ENCODE measurements at places on chromosomes 13 and 19.
A peak's percentile ranks its signal among the peaks of the same experiment; 100 is the strongest.

DNA sequence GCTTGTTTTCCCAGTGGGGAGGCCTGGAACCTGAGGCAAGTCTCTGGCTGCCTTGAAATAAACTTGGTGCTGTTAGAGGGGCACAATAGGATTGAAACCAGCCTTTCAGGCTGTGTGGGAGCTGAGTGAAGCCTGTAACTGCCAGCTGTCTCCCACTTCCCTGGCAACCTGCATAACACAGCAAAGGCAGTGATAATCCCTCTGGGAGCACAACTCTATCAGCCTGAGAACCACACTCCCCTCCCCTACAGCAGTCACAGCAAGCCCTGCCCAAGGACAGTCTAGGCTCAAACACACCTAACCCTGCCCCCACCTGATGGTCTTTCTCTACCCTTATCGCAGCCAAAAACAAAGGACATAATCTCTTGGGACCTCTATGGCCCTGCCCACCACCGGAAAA is 683.8 kb upstream of the ATXN8OS start:
- DNase-seq, result no peak

- DNase-seq, result no peak
Measured at GRCh38 chr19:45118106-45118505, 25.1 kb downstream of the PPP1R37 start.

- DNase-seq, result no peak
Measured at GRCh38 chr19:10001899-10002298, 8.4 kb downstream of the COL5A3 start.

- DNase-seq, result no peak
Measured at GRCh38 chr19:1154731-1155351, 19.2 kb downstream of the SBNO2 start.

DNA sequence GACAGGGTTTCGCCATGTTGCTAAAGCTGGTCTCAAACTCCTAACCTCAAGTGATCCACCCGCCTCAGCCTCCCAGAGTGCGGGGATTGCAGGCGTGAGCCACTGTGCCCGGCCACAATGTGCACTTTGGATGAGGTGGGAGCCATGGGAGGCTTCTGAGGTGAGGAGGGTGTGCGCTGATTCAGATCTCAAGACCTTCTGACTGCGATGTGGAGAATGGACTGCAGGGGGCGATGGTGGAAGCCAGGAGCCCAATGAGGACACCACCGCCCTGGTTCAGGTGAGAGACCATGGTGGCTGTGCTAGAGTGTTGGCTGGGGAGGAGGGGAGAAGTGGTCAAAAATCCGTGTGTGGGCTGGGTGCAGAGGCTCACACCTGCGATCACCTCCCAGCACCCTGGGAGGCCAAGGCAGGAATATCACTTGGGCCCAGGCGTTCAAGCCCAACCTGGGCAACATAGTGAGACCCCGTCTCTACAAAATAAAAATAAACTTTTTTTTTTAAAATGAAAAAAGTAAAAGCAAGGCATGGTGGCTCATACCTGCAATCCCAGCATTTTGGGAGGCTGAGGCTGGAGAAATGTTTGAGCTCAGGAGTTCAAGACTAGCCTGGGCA is 5.6 kb downstream of the INAFM1 start:
- no peak for DNase-seq

DNA sequence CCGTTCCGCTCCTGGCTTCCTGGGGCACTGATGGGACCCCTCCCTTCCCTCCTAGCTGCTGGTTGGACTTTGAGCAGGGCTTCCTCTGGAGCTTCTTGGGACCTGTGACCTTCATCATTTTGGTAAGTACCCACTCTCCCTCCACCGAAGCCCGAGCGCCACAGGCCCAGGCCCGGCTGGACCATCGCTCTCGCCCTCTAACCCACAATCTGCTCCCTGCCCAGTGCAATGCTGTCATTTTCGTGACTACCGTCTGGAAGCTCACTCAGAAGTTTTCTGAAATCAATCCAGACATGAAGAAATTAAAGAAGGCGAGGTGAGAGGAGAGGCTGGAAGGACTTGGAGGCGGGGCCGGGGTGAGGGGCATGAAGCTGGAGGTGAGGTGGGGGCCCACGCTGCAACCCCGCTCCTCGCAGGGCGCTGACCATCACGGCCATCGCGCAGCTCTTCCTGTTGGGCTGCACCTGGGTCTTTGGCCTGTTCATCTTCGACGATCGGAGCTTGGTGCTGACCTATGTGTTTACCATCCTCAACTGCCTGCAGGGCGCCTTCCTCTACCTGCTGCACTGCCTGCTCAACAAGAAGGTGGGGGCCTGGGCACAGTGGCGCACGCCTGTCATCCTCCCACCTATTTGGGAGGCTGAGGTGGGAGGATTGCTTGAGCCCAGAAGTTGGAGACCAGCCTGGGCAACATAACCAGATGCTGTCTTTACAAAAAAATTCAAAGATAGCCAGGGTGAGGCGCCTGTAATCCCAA is 12.3 kb downstream of the DDX39A start:
- no peak for DNase-seq

DNA sequence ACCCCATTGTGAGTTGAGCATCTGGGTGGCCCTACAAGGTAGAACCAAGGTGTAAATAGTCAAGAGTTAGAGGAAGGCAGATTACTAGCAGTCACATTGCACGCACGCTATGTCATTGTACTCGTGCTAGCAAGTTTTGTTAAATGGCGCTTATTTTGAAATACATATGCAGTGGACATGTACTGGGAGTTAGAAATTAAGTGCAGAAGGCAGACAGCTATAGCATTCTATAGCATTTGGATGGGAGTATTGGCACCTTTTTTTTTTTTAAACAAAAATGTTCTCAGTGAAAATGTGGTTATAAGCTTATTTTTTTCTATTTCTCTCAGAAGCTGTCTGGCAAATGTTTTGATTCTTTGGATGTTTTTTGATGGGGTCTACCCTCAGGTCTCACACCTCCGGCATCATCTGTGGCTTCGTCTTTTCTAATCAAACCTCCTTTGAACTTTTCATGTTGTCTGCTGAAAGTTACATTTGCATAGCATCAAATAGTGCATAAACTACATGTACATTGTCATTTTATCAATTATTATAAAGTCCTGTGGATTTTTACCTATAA is 68.1 kb downstream of the ARHGEF7 start:
- no peak for DNase-seq

DNA sequence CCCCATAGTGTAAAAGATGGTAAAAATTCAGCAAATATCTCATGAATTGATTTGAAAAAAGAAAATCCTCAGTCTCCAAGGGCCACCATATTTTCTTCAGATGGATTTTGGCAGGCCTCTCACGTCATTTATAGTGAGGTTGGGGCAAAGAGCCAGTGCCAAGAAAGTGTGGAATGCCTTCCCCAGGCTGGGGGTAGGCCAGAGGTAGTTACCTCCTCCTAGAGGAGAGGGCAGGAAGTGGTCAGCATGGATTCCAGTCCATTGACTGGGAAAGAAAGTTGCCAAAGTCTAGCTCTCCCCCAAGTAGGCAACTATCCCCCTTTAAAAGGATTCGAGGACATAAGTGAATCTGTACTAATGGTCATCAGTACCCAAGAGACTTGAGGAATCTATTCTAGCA is 68.4 kb upstream of the KCTD4 start:
- DNase-seq, result no peak

DNA sequence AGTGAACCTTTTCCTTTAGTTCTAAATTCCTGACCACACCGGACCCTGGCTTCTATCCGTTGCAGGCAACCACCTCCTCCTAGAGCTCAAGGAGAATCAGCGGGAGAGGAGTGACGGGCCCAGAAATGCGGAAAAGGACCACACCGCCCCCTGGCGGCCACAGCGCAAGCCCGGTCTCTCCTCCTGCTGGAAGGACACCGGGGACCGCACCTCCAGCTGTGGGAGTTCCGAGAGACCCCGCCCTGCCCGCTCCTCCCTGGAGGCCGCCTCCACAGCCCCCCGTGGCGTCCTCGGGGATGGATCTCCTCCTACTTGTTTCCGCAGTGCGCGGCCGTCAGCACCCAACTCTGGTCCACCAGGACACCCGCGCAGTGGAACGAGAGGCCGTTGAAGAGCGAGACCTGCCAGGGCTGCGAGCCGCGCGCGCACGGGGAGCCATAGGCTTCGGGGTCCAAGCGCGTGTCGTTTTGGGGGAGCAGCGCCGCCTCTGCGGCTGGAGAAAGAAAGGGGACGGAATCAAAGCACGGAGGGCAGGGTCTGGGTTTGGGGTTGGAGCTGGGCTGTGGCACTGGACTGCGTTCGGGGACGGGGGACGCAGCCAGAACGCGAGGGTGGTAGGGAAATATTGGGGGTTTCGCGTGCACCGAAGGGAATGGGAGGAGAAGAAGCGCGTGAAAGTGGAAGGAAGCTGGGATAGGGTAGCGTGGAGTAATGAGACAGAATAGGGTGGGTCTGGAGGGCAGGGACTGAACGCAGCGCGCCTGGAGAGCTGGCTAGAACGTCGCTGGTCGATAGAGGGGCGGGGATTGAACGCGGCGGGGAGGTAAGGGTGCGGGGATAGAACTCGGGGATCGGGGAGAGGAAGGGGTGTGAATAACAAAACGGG is 2.5 kb downstream of the KLK10 start:
- DNase-seq, result peak; percentile 74

DNA sequence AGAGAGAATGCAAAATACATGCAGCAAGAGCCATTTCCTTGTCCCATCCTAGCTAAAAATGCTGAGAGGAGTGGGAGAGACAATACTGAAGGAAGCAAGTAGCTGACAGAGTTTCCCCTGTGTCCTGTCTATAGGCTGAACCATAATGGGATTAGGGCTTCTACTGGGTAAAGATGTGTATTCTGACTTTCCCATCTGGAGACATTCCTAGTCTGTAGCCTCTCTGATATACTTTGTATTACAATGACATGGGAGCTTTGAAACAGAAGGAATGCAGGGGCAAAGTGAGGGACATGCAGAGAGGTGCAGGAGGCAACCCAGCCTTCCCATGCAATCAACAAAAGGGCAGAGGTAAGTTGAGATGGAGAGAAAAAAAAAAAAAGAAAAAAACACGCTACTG is 10.5 kb upstream of the GPC6 start:
- no peak for DNase-seq

- no peak for DNase-seq
Measured at GRCh38 chr13:91141543-91142061, 205.9 kb upstream of the MIR17HG start.

- DNase-seq, result no peak
Measured at GRCh38 chr13:112073245-112074138, 6.5 kb downstream of the SOX1 start.

DNA sequence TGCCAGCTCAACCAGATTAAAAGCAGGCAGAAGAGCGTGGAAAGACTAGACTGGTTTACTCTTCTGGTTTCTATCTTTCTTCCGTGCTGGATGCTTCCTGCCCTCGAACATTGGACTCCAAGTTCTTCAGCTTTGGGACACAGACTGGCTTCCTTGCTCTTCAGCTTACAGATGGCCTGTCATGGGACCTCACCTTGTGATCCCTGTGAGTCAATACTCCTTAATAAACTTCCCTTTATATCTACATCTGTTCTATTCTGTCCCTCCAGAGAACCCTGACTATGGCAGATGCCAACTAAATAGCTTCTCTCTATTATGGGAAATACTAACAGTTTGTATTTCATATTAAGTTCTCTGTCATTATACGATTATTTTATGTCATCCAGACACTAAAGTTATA is 609.1 kb downstream of the LMO7 start:
- DNase-seq, result no peak

DNA sequence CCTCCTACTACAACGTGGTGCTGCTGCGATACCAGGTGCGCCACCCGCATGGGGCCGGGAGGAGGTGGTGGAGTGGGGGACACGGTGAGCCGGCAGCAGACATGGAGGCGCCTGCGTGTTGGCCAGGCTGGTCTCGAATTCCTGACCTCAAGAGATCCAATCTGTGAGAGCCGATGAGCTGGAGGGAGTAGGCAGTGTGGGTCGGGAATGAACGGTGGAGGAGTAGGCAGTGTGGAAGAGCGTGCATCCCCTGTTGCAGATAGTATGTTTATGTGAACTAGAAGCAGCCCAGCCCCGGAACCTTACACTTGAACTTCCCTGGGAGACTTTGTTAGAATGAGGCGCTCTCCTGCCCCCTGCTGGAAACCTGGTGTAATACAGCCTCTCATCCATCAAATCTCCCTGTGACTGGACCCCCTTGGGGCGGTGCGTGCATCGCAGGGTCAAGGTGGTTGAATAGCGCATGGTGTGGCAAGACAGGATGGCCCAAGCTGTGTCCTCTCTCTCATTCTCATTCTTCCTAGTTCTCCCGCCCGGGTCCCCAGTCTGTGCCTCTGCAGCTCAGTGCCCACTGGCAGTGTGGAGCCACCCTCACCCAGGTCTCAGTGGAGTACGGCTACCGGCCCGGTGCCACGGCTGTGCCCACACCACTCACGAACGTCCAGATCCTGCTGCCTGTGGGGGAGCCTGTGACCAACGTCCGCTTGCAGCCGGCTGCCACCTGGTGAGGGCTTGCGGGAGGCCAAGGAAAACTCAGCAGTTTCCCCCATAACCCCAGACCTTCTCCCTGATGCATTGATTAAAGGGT is 10.5 kb upstream of the B3GNT3 start:
- DNase-seq, result no peak

DNA sequence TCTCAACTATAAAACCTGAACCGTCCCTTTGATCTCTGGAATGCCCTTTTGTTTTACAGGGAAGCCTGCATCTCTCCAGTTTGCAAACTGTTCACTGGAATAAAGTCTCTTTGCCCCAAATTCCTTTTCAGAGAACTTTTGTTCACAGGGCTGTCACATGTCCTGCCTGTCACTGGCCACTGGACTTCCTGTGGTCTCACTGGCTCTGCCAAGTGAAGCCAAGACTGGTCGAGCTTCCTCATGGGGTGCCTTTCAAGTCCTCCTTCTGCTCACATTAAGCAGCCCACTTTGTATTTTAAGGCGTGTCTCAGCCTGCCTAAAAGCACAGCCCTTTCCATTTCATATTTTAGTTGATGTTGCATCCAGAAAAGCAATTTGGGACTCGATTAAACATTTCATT is 215.7 kb downstream of the KATNAL1 start:
- no peak for DNase-seq

DNA sequence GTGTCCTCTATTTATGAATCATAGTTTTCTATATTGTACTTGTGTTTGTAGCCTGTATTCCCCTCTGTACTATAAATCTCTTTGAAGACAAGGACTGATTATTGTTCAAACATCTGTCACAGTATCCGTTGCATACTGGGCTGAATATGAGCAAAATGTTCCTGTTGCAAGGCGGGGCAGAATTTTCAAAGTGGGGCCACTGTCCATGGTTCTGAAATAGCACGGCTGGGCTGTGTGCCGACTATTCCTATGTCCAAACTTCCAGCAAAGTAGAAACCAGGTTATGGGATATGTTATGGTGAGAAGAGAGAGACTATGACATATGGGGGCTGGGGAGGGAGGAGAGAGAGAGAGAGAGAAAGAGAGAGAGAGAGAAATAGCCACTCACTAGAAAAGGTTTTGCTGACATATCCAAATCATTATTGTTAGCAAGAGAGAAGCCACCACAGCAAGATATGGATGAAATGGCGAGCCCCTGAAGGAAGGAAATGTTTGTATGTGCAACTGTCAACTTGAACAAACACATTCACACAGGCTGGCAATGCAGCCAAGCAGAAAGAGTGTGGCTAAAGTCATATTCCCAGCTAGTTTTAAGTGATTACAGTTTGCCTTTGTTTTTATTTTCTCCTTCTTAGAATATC is 107.0 kb upstream of the GPR12 start:
- DNase-seq, result no peak

- no peak for DNase-seq
Measured at GRCh38 chr13:54733639-54734038, 1705.0 kb downstream of the OLFM4 start.

GRCh38 chr19:2796659-2797266 is 11.5 kb downstream of the THOP1 start:
- no peak for DNase-seq
